CD4-positive, alpha-beta T cell treated with Interleukin-12 subunit alpha and Interleukin-12 subunit beta, for 1 hour (primary cell): ENCODE measurements at places on chromosomes 13 and 19.

- DNase-seq, result no peak
Measured at GRCh38 chr19:8120636-8121480, 28.5 kb downstream of the FBN3 start.

- DNase-seq, result no peak
Measured at GRCh38 chr13:79621449-79621848, 140.5 kb downstream of the NDFIP2 start.

DNA sequence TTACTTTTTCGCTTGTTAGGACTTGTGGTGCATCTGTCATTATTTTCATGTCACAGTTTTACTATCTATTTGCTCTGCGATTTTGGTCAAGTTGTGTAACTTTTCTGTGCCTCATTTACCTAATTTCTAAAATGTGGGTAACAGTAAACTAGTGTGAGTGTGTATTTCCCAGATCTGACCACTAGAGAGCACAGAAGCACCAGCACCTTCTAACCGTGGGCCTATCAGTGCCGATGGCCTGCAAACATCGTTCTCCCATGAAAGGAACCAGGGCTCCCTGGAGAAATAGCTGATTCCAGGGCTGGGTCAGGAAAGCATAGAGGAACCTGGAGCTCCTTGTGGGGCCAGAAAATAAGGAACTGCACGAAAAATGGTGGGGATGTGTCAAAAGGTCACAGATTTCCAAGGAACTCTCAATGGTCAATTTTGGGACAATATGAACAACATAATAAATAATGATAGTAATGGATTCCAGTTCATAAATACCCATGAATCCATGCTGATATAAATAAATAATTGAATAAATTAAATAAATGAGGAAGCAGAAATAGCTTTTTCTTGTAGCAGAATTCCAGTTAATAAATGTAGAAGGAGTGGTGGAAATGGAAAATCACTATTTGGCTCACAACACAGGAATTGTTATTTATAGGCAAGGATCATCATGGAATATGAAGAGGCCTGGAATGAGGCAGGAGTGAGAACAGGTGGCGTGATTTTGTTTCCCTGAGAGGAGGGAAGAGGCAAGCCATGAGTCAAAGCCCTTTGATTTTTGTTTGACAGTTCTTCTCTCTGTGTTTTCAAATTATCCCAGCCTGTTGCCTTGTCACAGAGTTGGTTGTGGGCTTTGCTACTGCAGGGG is 31.1 kb downstream of the CEACAM8 start:
- peak; percentile 34 for DNase-seq

GRCh38 chr13:80499536-80500290 is 158.8 kb upstream of the SPRY2 start:
- no peak for DNase-seq

DNA sequence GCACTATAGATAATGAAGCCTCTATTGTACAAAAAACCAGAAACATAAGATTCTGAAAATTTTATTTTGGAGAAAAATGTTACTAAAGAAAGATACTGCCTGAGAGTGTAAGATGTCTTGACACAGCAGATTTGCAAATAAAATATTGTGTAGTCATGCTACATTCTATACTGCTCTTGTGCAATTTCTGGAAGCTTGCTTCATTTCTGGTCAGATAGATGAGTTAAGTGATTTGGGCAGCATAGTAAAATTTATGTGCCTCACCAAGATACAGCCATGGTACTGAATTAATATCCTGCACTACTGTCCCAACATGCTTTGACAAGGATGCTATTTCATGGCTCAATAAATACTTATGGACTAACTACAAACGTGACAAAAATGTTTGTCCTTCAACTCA is 55.1 kb upstream of the STARD13 start:
- DNase-seq, result no peak

GRCh38 chr19:4326837-4327251 is 11.8 kb downstream of the STAP2 start:
- peak; percentile 35 for DNase-seq

DNA sequence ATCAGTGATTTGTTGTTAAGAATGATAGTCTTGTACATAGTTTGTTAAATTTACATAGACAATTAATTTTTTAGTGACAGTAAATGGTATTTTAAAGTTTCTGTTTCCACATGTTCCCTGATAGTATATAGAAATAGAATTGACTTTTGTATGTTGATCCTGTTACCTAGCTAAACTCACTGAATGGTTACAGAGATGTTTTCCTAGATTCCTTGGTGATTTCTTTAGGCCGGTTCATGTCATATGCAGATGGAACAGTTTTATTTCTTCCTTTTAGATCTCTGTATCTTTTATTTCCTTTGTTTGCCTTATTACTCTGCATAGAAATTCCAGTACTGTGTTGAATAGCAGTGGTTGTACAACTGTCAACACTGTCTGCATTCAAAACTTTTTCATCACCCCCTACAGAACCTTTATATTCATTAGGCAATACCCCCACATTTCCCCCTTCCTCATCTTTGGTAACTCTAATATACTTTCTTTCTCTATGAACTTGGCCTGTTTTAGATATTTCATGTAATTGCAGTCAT is 86.3 kb downstream of the NBEA start:
- no peak for DNase-seq

DNA sequence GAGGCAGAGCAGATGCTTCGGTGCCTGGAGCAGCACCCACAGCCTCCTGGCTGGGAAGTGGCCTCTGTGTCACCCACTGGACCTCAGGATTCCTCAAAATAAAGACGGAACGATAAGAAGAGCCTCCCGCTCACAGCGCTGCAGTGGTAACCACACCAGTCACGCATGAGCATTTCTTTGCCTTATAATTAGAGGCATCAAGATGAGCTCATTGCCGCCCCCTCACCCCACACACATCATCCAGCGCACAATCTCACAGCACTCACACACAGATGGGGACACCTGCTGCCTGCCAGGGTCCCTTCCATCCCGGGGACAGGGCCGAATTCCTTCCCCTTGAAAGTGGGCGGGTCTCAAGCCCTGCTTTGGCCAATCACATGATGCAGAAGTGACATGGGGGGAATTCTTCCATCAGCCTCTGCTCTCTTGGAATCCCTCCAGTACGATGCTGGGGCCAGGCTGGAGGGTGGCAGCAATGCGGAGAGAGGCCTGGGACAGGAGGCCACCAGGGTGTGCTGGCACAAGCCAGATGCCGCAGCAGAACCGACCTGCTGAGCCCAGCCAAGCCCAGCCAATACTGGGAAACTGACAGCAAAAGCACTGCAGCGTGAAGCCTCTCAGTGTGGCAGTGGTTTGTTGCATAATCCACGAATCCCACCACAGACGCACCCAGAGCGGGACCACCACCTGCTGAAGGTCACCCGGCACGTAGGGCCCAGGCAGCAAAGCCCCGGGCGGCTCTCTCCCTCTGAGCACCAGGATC is 16.0 kb downstream of the PIP5K1C start:
- DNase-seq, result no peak

GRCh38 chr19:389935-390289 is 19.0 kb downstream of the C2CD4C start:
- DNase-seq, result no peak

DNA sequence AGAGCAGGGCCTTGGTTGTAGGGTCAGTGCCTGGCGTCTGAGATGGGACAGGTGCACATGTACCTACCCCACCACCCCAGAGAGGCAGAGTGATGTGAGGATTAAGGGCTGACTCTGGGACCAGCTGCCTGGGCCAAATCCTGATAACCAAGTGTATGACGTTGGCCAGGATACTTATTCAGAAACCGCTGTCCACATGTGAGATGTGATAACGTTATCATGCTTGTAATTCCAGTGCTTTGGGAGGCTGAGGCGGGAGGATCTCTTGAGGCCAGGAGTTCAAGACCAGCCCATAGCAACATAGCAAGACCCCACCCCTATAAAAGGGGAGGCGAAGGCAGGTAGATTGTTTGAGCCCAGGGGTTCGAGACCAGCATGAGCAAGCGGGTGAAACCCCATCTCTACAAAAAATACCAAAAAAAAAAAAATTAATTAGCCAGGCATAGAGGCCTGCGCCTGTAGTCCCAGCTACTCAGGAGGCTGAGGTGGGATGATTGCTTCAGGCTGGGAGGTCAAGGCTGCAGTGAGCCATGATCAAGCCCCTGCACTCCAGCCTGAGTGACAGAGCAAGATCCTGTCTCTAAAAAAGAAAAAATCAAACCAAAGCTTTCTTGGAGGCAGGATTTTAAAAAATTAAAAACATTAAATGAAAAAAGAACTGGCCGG is 10.0 kb downstream of the ADGRE5 start:
- DNase-seq, result no peak

DNA sequence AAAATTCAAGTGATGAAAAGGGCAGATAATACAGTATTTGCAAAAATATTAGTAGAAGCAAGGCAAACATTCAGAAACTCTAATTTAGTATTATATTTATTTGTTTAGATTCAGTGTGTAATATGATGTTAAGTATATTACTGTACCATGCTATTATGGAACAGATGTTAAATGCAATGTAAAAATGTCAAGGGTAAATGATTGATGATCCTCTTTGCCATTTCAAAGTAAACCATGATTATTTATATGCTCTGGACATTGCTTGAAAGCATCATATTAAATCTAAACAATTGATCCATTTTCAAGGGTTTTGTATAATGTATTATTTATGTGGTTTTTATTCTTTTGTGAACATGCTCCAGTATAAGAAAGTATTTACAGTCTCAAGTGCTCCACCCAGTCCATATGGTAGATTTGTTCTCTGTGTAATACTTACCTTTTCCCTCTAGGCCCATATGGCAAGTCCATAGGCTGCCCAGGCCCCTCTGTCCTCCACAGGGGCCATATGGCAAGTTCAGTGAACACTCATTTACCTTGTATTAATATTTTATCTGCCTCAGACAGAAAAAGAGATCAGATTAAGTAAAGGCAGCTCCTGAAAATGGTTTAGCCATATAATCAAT is 353.5 kb downstream of the DACH1 start:
- no peak for DNase-seq

DNA sequence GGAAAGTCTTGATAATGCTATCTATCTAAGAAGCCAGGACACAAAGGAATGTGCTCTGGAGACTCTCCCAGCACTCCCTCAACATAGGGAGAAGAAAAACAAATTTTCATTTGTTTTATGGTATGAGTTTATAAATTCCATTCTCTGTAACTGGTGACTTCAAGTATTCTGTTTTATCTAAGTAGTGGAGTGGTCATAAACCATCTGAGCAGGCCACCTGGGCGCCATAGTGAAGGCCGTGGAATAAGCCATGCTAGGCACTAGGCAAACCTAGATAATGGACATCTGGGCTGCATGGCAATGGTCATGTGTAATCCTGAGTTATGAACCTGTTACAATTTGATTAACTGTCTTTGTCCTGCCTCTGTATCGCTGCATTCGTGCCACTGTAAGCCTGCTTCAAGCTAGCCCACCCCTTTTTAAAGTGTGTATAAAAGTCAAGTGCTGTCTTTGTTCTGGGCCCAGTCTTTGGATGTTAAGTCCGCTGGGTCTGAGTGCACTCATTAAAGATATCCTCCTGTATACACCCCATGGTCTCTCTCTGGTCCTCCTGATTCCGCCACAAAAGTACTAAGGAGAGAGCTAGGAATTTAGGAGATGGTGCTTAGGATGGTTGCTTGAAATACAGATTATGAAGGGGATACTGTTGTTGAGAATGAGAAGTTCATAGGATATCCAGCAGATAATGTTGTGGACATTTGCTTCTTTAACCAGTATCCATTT is 13.2 kb downstream of the GTF2F2 start:
- no peak for DNase-seq

- DNase-seq, result no peak
Measured at GRCh38 chr13:80255946-80256345, 85.0 kb downstream of the SPRY2 start.

DNA sequence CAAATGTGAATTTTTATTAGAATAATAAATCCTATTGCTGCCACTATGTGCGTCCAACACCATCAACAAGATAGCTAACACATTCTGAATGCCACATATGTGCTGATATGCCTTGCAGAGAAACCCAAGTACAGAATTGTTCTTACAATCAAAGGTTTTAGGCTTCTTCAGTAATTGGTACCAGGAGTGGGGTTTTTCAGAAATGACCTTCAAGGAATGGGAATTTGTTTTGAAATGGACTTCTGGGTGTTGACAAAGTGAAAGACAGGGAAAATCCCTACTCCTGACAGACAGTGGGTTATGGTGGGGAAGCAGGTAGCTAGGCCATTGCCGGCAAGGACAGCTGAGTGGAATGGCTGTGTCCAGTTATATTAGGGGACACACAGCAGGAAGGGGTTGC is 5.7 kb downstream of the SYT3 start:
- no peak for DNase-seq

DNA sequence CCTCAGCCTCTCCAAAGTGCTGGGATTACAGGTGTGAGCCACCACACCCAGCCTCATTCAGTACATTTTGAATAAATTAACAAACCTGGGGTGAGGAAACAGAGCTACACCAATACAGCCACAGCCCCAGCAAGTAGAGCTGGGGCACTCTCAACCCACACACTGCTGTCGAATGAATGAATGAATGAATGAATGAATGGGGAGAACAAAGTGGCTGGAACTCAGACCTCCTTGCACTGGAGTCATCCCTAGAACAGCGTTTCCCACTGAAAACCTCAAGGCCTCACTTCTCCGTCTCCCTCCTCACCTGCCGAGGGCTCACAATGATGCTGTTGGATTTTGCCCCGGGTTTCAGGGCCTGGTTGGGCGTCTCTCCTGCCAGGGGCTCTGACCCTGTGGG is 2.8 kb downstream of the ERCC1 start:
- DNase-seq, result no peak

- peak; percentile 47 for DNase-seq
Measured at GRCh38 chr19:32339988-32340874, 5.2 kb upstream of the ZNF507 start.

- no peak for DNase-seq
Measured at GRCh38 chr13:84865783-84866221, 933.4 kb downstream of the SLITRK6 start.

- DNase-seq, result no peak
Measured at GRCh38 chr13:97758317-97758716, 195.2 kb upstream of the IPO5 start.

- DNase-seq, result no peak
Measured at GRCh38 chr13:103222683-103223082, 156.5 kb upstream of the SLC10A2 start.

GRCh38 chr19:47239610-47240296 is 8.8 kb upstream of the BBC3 start:
- peak; percentile 89 for DNase-seq

- no peak for DNase-seq
Measured at GRCh38 chr19:30744741-30745475, 372.7 kb downstream of the ZNF536 start.

DNA sequence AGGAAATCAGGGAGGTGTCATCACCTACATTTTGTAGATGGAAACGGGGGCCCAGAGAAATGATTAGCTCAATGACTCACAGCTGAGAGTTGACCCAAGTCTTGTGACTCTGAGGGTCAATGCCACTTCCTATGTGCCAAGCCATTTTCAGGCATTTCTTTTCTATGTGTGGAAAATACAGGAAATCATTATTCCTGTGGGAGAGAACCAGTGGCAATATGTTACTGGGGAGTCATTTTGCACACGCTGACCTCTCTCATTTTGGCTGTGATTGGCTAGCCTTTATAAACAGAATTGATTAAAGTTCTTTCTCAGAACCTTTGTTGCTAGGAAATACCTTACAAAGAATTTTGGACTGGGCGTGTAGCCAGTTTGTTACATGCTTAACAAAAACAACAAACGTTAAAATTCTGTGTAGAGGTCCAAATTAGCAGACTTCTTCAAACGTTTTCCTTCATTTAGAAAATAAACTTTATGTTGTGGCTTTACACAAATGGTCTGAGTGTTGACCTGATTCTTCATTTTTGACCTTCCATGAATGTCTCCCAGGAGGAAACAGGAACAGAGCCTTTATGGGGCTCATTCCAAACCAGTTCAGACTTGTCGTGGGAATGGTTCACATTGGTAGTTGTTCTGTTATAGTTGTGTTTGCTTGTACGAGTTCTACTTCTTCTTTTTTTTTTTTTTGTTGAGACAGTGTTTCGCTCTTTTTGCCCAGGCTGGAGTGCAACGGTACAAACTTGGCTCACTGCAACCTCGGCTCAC is 11.4 kb downstream of the PCCA start:
- no peak for DNase-seq
